ENCODE measurements at places on chromosomes 5 and 9. TPM values are rescaled to one million over a fixed set of nuclear protein-coding genes. Genes with fewer than 3 reads are reported as not detected.

DNA sequence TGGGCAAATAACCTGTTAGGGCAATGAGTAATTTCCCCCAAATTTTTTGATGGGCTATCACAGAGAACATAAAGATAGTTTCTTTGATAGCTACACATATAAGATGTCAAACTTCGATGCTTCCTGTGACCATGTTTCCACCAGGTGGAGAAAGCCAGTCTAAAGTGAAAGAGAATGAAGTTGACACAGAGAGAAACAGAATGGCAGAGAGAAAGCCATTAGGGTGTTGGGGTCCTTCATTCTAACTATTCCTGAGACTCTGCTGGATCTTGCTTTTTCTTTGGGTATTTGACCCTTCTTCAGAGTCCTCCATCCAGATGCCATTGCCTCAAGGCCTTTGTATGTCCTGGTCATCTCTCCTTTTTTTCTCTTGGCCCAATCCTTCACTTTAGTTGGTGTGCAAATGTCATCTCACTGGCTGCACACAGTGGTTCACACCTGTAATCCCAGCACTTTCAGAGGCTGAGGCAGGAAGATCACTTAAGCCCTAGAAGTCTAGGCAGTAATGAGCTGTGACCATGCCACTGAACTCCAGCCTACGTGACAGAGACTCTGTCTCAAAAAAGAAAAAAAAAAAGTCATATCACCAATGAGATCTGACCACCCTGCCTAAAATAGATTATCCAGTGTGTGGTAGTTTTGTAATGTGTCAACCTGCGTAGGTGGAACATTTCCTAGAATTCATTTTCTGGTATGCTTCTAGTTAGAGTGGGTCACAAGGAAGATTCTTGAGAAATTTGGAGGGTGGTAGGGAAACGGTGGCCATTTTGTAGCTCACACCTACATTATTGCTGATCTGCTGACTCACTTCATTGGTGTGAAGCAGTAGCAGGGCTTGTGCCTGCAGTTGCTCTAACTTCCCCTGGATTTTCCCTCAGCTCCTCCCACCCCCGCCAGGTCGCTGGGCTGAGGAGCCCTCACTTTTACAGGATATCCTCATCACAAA lies 20.8 kb upstream of the KIF2A start:
- DNase-seq = no peak

GRCh38 chr5:160458806-160459800 lies 37.4 kb downstream of the PTTG1 start:
- no peak for DNase-seq

DNA sequence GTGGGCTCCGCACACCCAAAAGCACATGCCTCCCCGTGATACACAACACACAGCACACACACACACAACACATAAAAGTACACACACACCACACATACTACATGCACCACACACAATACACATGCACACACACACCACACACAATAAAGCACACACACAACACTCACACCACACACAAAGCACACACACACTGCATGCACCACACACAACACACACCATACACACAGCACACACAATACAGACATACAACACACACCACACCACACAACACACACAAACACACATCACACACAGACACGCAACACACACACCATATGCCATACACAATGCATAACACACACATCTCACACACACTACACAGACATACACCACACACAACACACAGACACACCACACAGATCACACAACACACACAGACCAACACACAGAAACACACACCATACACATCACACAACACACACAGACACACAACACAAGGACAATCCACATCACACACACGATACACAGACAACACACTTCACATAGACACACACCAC lies 3.4 kb upstream of the CCDC187 start:
- DNase-seq = no peak

GRCh38 chr9:69556707-69557106 lies 115.5 kb downstream of the APBA1 start:
- DNase-seq = no peak

- DNase-seq = no peak
These were observed 353.5 kb upstream of the POU5F2 start for GRCh38 chr5:94094793-94095441.

DNA sequence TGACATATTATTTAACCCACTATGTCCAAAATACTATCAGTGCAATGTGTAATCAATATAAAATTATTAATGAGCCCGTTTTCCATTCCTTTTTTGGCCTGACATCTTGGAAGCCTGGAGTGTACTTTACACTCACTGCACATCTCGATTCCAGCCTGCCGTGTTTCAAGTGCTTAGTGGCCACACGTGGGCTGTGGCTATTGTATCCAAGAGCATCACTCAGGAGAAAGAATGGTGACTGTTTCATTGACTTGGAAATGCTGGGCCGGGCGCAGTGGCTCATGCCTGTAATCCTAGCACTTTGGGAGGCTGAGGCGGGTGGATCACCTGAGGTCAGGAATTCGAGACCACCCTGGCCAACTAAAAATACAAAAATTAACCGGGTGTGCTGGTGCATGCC lies 54.5 kb downstream of the CFAP77 start:
- no peak for DNase-seq

DNA sequence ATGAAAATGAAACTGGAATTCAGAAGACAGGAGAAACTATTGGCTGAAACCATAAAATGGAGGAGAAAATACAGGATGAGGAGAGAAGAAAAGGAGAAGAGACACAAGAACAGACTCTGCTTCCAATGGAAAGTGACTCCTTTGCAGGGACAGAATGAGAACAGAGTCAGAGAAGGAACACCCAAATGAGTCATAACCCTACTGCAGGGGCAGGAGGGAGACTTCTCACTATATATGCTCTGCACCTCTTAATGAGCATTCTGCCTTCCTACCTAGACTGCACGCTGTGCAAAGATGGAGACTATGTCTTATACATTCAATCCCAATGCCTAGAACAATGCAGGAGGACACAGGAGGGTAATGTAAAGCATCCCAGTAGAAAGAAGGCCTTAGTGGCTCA lies 2.1 kb downstream of the SAXO1 start:
- no peak for DNase-seq

DNA sequence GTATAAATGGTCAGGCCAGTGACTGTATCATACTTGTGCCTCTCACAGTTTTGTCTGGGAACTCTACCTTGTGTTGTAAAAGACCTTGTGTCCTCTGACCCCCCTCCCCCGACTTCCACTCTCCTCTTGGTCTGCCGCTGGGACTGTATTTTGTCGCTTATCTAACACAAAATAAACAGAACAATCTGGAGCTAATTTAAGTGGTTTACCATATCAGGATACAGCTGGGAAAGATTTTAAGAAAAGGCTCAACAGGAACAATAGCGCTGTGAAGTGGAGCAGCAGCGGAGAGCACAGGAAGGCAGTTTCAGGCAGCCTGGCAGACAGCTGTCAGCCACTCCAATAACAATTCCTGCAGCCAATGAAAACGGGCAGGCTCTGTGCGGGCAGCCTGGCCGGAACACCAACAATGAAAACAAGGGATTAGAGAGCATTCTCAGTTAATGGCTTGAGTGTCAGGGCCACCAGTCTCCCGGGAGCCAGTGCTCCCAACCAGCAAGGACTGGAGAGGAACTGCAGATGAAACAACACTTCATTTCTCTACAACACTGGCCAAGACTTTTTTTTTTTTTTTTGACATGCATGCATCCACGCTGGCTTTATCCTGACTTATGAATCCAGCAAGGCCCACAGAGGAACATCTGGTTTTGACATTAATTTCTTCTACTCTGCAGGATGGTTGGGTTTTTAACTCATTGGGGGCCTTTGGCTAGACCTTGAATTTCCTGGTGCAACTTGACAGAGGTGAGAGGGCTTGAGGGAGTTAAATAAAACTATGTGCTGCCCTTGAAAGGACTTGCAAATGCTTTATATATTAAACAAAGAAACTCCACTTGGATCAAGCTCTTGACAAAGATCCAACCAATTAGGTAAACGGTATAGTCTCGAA lies 76.7 kb downstream of the ARSB start:
- no peak for DNase-seq

DNA sequence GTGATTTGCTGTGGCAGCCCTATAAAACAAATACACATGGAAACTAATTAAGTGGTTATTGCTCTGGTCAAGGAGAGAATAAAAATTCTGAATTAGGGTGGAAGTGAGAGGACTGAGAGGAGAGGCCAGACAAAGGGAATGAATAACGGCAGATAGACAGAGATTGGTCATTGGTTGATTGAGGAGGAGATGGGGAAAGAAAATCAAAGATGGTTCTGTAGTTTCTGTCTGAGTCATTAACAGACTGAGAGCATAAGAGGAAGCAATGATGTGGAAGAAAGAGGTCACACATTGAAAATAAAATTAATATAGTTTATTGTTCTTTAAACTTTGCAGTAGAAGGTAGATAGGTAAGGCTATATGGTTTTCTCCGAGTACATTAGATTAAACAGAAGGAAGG lies 469.8 kb downstream of the ACTL7B start:
- no peak for DNase-seq

DNA sequence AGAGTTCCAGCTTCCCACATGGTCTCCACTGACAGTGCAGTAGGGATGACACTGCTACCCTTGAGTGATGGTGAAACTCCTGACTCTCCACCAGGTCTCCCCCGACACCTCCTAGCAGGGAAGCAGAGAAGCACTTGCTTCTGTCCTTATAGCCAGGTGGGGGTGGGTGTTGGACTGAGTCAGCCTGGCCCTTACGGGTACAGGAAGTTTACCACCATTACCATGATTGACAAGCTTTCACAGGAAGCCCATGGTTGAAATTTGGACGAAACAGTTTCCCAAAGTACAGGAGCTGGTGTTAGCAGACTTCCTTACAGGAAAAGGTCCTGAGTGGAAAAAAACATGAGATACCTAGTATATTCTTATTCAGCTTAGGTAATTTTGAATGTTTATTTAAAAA lies 3.1 kb upstream of the FBXL7 start:
- no peak for DNase-seq

- no peak for DNase-seq
These were observed 22.7 kb downstream of the CAVIN4 start for GRCh38 chr9:100600521-100601079.

Gene PRPF4
- 24.4 TPM for total RNA-seq

Gene SLC27A6
- total RNA-seq = not detected

Gene TLE1
- 14.3 TPM for total RNA-seq

Gene IFNB1
- not detected for total RNA-seq

Gene CDHR2
- total RNA-seq = 1.2 TPM

Data from CD8-positive, alpha-beta T cell (primary cell).